Activated CD4-positive, alpha-beta T cell treated with anti-CD3 and anti-CD28 coated beads, Interleukin-2, amount 50 U/mL, for 16 hours (primary cell): ENCODE measurements at places on chromosomes 6 and 20.

- no peak for DNase-seq
Observed at GRCh38 chr6:33093855-33094254, 18.1 kb downstream of the HLA-DPB1 start.

- DNase-seq, result no peak
Observed at GRCh38 chr6:147990159-147990558, 352.5 kb upstream of the SASH1 start.

GRCh38 chr6:154343473-154344308 is 12.9 kb downstream of the IPCEF1 start:
- no peak for DNase-seq

DNA sequence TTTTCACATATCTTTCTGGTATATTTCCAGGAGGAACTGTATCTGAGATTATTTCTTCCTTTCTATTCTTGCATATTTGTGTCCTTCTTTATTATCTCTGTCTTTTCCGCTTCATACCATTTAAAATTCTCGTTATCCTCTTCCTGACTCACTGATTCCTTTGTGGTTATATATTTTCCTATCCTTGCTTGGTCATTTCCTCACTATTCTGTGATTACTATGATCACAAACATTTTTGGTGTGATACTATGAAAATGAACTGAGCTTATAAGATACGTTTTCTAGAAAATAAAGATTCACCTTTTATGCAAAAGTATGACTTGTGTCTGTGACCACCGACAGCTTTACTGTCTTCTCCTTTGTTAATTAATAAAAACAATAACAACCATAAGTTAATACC is 26.5 kb upstream of the MYCT1 start:
- DNase-seq, result no peak

DNA sequence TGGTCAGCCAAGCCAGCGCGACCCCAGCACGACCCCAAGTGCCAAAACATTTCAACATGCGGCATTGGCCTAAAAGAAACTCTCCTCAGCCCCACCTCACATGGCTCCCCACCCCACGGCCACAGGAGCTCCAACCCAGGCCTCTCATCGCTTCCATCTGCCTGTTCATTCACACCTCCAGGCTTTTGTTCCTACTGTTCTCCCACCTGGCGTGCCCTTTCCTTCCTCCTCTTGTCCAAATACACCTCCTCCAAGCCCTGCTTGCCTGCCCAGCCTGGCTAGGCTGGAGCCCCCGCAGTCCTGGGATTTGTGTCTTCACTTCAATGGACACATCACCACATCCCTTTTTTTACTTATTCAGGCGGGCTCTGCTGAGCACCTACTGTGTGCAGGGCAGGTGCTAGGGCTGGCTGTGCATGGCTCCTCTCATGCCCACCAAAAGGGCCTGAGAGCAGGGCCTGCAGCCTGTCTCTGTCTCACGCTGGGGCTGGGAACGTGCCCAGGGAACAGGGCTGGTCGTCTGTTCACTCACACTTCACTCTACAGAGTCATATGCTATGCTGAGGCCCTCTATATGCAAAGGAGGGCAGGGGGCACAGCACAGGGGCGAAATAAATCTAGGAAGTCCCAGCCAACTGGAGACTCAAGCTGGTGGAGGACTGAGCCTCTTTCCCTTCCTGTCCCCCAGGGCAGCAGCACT is 61.1 kb downstream of the GRM4 start:
- no peak for DNase-seq

DNA sequence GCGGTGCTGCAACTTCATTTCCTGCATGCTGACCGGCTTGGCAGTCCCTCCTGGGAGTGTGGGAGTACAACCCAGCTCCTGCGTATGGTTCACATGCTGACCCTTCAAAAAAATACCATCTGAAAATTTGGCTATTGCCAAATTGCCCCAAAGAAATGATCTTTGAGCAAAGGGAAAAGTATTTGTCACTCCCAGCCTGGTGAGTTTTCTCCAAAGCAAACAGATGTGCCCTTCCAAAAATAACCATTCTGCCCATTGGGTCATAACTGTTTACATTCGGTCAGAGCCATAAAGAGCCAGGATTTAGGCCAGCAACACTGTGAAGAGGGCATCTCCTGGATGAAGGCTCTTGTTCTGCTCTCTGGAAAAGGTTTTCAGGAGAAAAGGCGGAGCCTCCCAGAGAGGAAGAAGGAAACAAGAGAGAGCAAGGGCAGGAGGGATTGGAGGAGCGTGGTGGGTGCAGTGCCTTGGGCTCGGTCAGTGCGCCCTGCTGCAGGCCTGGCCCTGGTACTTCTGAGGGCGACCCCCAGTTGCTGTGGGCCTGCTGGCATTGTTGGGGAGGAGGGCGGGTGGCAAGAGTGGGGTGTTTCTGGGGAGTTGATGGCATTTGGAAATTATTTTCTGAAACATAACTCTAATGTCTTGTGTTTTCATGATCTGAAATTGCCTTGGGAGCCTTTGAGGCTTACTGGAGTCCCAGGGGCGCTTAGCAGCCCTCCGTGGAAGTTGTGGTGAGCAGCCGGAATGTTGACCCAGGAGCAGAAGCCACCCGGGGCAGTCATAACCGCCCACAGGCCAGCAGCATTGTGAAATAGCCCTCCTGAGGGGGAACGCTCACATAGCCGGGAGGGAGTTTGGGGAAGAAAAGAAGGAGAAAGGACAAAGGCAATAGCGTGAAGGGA is 248.4 kb downstream of the MYLK4 start:
- no peak for DNase-seq

GRCh38 chr6:167811442-167812087 is 15.1 kb upstream of the AFDN start:
- no peak for DNase-seq

DNA sequence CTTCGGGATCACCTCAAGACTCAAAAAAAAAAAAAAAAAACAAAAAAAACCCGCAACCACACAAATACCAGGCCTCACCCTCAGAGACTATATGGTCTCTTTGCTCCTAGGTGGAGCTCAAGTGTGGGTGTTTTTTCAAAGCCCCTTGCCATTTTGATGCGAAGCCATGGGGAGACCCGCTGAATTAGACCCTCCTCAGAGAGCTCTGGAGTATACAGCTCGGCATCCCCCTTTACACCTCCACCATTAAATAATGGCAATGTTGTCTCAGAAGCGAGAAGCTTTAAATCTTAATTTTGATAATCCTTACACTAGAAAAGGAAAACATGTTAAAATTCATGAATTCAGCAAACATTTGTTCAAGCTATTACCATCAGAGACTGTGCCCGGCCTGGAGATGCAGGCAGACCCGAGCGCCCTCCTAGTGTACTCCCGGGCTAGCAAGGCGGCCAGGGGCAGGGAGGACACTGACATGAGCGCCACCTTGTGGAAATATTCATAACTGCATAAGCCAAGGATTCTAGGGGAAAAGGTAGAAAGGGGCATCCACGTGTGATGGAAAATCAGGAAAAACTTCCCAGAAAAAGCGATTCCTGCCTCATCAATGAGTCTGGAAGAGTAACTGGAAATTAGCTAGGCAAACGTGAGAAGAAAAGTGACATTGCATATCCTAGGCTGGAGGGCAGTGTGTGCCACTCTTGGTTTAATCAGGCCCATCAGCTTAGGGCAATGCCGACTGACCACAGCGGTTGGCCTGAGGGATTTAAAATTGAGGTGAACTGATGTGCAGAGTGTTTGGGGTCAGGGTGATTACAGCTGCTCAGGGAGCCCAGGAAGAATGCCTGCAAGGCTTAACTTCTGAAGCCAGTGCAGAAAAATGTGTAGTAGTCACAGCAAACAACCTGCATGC is 72.5 kb downstream of the B3GAT2 start:
- peak; percentile 64 for DNase-seq

GRCh38 chr20:48486065-48486464 is 341.7 kb downstream of the PREX1 start:
- DNase-seq, result no peak

DNA sequence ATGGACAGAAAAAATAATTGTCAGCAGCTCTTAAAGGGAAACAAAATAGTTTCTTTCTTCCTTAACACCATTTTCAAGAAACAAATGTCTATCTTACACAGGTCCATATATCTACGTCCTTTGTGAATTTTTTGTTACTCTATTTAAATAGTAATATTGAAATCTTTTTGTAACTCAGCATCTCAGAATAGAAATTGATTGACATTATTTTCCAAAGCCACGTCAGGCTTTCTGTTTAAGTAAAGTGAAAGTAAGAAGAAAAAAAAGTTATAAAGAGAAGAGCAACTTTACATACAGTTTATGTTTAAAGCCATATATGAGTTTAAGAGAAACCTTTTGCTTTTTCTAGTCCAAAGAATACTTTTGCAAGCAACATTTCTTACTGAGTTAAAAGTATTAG is 402.9 kb upstream of the SOX4 start:
- DNase-seq, result peak; percentile 35

DNA sequence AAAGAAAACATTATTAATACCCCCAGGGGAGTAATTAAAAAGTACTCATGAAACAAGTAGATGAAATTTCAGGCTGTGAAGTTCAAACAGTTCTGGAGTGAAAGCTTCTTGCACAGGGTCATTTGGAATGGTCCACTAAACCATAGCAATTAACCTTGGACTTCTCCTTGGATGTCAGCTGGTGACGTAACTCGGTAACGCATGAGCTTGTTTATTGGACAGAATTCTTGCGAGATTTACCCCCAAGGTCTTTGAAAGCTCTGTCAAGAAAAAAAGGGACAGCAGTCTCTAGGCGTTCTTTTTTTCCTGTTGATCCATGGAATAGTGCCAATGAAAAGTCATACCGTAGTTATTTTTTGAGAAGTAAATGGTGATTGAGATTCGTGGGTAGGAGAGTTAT is 2.2 kb downstream of the CD83 start:
- no peak for DNase-seq

- DNase-seq, result no peak
Observed at GRCh38 chr20:12744037-12744436, 264.7 kb upstream of the SPTLC3 start.

GRCh38 chr6:163291622-163292021 is 122.9 kb upstream of the QKI start:
- DNase-seq, result no peak

DNA sequence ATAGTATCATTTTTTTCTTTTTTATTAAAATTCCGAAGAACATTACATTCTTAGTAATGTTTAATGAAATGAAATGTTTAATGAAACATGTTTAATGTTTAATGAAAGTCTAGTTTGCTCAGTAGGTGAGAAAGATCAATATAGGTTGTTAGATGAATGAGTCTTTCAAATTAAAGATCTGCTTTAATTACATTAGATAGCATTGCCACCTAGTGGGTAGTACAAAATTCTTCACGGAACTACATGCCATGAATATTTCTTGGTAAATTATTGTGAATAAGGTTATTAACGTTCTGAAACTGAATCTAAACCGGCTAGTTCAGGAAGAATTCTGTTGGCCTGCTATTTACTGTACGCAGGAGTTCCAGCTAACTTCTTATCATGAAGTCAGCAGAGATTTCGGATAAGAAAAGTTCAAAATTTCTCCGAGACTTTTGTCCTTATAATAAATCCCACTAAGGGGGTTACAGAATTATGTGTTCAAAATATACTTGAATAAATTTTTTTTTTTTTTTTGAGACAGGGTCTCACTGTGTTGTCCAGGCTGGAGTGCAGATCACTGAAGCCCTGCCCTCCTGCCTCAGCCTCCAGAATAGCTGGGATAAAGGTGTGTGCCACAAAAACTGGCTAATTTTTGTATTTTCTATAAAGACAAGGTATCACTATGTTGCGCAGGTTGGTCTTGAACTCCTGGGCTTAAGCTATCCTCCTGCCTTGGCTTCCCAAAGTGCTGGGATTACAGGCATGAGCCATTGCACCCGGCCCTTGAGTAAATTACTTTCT is 7.9 kb upstream of the GMNN start:
- peak; percentile 62 for DNase-seq

DNA sequence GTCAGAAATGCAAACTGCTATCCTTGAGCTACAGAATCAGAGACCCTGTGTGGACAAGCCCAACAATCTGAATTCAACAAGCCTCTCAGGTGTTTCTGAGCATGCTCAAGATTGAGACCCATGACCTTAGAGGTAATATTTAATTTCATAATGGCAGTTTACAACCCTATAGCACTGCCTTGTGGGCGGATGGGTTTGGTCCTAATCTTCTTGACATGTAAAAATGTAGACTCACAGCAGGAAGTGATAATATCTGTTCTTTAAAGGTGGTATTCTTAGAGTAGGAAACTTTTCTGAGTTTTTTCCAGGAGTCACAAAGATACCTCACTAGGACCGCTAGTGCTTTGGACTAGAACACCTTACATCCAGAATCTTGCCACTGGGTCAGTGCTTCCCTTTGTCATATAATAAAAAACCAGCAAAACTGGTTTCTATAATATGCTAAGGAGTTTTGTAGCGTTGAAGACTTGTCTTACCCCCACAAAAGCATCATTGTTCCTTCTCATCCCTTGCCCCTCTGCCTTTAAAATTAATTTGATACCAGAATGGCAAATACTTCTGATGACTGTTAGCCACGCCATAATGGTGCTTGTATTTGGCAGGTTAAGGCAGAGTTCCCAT is 52.6 kb downstream of the E2F3 start:
- DNase-seq, result no peak

- DNase-seq, result no peak
Observed at GRCh38 chr6:10719964-10720264, 3.0 kb upstream of the TMEM14C start.

DNA sequence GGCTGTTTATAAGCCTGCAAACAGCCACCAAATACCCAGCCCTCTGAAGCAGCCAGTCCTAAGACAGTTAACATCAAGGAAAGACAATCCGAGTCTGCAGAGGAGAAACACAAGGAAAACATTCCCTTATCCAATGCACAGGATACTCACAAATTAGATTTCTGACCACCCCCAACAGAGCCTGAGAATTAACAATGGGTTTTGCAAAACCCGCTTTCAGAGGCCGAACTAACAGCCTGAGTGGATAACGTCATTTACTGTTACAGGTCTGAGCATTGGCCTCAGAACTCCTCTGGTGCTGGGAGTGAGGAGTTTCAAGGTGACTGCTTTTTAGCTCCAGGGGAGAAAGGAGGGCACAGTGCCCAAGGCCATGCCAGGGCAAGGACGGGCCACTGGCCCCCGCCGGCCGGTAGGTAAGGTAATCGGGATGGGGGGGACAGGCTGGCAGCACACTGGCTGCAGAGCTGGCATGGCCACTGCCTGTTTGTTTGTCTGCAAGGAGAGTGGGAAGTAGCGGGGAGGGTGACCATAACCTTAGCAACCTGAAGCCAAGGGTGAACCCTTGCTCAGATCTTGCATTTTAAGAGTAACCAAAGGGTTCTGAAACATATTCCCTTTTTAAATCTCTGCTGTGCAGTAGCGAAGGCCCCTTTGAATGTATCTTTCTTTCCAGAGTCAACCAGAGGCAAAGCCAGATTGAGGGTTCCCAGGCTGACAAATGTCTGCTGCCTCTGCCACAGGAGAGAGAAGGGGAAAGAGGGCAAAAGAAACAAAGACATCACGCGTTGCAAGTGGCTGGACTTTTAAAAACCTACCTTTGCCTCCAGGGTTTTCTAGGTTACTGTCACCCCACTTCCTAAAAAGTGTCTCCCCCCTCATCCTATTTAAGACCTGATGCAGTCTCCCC is 3.9 kb downstream of the ZMYND8 start:
- no peak for DNase-seq

DNA sequence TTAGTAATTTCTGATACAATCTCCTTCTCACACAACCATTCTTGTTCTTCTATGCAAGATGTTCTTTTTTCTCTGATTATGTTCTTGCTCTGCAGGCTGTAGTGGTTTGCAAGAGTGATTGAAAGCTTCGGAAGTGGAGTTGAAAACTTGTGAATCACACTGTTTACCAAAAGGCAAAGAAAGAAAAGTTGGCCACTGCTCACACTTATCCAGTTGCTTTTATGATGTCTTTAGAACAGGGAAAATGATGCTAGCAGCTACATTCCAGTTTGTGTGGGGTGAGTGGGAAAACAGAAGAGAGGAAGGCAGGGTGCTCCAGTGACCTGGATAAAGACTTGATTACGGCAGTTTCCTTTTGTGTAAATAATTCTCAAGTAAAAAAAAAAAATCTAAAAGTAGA is 583.3 kb downstream of the TENT5A start:
- no peak for DNase-seq

GRCh38 chr6:4653141-4653540 is 123.1 kb upstream of the CDYL start:
- no peak for DNase-seq
